ENCODE measurements at places on chromosomes 13 and 19.

GRCh38 chr13:73039201-73040108 is 19.4 kb upstream of the KLF5 start:
- DNase-seq, result no peak

- DNase-seq, result no peak
Measured at GRCh38 chr13:29771247-29771646, 79.2 kb downstream of the UBL3 start.

- DNase-seq, result peak; percentile 78
Measured at GRCh38 chr19:54162241-54162805, 2.8 kb upstream of the LENG1 start.

DNA sequence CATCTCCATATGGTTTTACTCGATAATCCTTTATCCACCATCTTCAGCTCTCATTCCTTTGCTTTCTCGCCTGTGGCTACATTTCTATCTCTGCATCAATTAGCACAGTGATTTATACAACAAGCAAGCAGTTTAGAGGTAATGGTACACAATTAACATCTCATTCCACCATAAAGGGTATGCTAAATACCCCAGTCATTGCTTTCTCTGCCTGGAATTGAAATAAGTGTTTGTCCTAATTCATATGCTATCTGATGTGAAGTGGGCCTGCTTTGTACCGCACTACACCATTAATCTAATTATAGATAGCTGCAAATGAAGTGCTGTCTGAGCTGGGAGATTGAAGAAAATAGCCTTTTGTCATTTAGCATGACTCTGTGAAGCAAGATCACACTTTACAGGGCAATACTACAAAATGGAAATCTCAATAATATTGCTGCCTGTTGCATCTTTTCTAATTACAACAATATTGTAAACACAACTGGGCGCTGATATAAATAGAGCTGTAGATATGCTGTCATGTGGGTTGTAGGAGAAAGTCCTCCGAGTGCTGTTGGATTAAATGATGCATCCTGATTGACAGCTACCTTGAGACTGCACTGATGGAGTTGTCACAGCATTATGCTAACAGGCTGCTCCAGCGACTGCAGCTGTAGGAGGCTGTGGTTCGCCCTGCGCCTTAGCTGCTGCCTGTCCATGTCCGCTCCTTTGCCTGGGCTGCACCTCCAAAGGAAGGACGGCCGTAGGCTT is 78.2 kb downstream of the GGACT start:
- no peak for DNase-seq

DNA sequence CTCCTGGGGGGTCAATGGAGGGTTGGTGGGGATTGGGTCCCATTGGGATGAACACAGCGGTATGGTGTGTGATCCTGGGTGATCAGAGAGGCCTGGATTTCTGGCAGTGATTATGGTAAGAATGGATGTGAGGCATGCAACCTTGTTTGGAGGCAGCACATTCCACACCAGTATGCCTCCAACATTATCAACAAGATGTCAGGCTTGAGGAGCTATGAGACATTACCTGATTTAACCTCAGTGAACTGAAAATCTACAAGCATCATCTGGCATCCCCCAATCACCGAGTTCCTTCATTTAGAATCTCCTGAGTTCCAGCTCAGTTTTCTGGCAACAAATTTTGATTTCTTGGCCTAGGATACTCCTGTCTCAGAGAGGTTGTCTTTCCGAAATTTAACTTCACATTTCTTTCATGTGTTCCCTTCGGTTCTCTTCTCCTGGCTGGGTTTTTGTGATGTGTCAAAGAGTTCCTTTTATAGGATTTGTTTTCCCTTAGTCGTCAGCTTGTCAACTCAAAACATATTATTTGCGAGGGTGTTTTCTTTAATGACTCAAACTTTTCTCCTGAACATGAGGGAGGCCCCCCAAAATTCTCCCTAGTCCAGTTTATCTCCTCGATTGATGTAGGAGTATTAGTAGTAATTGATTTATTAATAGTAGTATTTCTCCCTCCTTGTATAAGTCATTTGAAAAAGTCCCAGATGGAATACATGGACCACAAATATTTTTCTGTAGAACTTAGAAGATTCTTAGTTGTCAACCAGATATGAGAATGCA is 56.0 kb upstream of the FLT1 start:
- DNase-seq, result no peak

DNA sequence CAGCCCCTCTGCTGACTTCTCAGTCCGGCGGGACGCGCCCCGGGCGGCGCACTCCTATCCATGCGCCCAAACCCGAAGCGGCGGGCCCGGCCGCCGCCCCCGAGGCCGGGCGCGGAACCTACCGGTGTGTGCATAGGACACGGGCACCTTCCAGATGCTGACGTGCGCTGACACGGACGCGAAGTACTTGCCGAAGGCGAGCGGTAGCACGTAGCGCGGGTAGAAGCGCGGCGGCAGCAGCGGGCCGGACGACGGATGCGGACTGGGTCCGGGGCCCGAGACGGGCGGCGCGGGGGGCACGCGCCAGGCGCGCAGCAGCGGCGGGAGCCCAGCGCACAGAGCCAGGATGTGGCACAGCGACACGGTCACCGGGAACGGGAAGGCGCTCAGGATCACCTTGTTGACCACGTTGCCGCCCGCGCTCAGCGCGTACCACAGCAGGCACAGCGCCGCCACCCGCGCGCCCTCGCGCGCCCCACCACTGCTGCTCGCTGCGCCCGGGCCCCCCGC is 338 bp downstream of the SLC35E1 start:
- DNase-seq, result no peak

DNA sequence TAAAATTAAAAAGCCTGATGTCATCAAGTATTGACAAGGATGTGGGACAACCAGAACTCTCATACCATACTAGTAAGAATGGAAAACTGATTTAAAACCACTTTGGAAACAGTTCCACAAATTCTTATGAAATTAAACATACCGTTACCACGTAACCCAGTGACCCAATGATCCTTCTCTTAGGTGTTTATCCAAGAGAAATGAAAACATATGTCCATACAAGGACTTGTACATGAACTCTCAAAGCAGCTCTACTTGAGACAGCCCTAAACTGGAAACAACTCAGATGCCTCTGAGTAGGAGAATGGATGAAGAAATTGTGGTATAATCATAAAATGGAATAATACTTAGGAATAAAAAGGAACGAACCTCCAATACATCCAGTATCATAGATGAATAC is 27.6 kb downstream of the SLC6A16 start:
- DNase-seq, result no peak

- DNase-seq, result no peak
Measured at GRCh38 chr13:106078191-106078590, 457.3 kb downstream of the EFNB2 start.

- DNase-seq, result no peak
Measured at GRCh38 chr19:48715681-48716171, 3.8 kb downstream of the MAMSTR start.

- peak; percentile 77 for DNase-seq
Measured at GRCh38 chr19:43755256-43755801, 567 bp upstream of the SMG9 start.

DNA sequence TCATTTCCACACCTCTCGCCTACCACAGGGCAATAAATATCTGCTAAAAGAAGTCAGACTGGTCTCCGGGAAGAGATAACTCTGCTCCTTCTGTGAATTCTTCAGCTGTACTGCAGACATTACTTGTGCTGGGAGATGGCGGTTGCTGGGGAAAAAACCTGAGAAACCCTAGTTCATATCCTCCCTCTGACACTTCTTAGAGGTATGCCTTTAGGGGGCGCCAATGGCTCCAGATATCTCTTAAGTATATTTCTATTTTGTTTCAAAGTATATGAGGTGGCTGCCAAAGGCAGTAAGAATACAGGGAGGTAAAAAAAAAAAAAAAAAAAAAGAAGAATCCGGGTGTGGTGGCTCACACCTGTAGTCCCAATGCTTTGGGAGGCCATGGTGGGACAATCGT is 175.2 kb downstream of the PAN3 start:
- no peak for DNase-seq

GRCh38 chr13:83386609-83387008 is 495.7 kb downstream of the SLITRK1 start:
- DNase-seq, result no peak

- DNase-seq, result no peak
Measured at GRCh38 chr13:69008499-69008898, 1099.1 kb upstream of the ATXN8OS start.

GRCh38 chr13:44155422-44156293 is 218.0 kb upstream of the SERP2 start:
- no peak for DNase-seq

DNA sequence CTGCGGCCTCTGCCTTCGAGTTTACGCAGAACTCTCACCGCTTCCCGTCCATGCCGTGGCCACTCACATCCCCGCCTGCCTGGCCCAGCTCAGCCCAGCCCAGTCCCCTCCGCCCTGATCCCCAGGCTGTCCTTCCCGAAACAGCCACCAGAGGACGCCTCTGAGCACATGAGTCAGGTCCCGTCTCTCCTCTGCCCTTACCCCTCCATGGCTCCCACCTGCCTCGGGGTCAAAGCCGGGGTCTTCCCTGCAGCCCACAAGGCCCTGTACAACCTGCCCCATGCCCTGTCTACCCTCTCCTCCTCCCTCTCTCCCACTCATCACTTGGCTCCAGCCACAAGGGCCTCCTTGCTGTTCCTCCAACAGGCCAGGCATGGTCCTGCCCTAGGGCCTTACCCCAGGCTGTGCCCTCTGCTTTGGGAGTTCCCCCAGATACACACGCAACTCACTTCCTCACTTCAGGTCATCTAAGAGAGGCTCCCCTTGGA is 8.1 kb upstream of the SEMA6B start:
- peak; percentile 54 for DNase-seq

- no peak for DNase-seq
Measured at GRCh38 chr19:48777139-48777538, 21.8 kb downstream of the FGF21 start.

DNA sequence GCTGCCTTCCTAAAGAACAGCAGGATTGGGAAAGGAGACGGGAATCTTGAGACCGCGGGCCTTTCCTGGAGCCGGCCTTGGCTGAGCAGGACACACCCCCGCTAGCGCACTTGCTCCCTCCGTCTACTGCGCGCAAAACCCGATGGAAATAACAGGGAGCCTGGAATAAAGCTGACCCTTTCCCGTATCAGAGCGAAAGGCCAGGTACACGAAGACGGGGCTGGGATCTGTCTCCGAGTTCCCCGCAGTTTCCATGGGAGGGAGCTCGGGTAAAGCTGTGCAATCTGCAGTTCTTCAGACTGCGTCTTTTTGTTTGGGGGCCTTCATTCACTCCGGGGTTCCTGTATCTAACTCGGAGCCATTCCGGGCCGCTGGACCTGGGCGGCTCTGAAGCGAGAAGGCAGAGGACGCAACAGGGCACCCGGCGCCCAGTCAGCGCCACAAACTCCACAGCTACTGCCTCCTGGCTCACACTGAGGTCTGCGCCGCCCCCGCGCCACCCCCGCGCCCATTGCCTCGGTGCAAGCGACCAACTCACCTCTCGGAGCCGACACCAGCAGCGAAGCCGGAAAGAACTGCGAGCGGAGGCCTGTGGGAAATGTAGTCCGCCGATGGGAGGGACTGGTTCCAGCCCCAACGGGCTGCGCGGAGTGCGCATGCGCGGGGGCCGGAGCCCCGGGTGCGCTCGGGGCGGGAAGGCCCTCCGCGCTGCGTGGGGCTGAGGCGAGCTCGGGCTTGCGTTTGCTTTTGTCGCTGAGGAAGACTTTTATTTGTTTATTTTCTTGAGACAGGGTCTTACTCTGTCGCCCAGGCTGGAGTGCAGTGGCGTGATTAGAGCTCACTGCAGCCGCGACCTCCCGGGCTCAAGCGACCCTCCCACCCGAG is at the start of gene ZFP14:
Gene ZFP14 (minus strand): TSS at position 577 of the 885 bp plus-strand sequence. CDS start 11,309 bp downstream, outside the sequence.
- DNase-seq, result peak; percentile 98

GRCh38 chr13:35693134-35693784 is 216.8 kb upstream of the MAB21L1 start:
- no peak for DNase-seq

DNA sequence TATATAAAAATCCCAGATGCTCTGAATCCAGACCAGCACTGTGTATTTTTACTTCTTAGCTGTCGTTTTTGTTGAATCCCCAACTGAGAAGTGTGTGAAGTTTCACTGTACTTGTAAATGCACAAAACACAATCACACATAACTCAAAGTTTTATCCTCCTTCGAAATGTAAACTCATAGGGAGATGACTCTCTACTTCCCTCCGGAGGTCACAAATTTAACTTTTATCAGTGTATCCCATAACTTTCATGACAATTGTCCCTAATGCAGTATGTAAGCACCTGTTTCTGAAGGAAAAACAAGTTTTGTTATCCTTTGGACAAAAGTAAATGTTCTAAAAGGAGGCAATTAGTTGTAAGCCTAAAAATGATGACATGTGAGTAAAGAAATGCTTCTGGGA is 665.0 kb upstream of the SLITRK6 start:
- no peak for DNase-seq

- no peak for DNase-seq
Measured at GRCh38 chr13:73404581-73404980, 345.8 kb downstream of the KLF5 start.

- DNase-seq, result no peak
Measured at GRCh38 chr13:106295971-106296370, 239.5 kb downstream of the EFNB2 start.

GRCh38 chr19:45821103-45821521 is 6.0 kb upstream of the RSPH6A start:
- no peak for DNase-seq
